Upper lobe of left lung (tissue), 6 donors: ENCODE measurements at places on chromosomes 13 and 19.
A peak's percentile ranks its signal among the peaks of the same experiment; 100 is the strongest.

- peak; percentile 95 for DNase-seq
Measured at GRCh38 chr19:48206397-48207093, 36.1 kb downstream of the ZSWIM9 start.

GRCh38 chr19:31339411-31339810 is 9.8 kb downstream of the TSHZ3 start:
- no peak for DNase-seq

GRCh38 chr13:50866817-50867636 is 23.5 kb upstream of the DLEU7 start:
- no peak for DNase-seq

GRCh38 chr19:54694648-54695047 is 29.6 kb upstream of the KIR3DL3 start:
- no peak for DNase-seq

GRCh38 chr13:62879071-62879470 is 1463.4 kb upstream of the PCDH20 start:
- DNase-seq: no peak

- no peak for DNase-seq
Measured at GRCh38 chr13:59680429-59681024, 483.2 kb downstream of the DIAPH3 start.

DNA sequence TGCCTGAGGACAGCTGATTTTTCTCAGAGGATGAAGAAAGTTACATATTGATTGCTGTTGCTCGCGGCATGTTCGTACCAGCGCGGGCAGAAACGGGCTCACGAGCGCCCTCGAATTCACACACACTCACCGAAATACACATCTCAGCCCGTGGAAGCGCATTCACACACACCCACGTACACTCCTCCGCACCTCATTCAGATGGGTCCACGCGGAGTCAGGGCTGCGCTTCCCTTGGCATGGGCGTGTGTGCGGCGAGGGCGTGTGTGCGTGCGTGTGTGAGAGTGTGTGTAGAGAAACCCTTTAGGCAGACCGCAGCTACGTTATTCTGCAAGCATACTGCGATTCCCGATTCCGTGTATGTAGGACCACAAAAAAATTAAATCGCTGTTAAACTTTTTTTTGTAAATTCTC is 2.1 kb upstream of the PCDH17 start:
- DNase-seq: peak; percentile 69

- DNase-seq: no peak
Measured at GRCh38 chr13:31038834-31039552, 106.5 kb downstream of the TEX26 start.

- no peak for DNase-seq
Measured at GRCh38 chr19:46493236-46494145, 2.2 kb downstream of the PNMA8B start.

DNA sequence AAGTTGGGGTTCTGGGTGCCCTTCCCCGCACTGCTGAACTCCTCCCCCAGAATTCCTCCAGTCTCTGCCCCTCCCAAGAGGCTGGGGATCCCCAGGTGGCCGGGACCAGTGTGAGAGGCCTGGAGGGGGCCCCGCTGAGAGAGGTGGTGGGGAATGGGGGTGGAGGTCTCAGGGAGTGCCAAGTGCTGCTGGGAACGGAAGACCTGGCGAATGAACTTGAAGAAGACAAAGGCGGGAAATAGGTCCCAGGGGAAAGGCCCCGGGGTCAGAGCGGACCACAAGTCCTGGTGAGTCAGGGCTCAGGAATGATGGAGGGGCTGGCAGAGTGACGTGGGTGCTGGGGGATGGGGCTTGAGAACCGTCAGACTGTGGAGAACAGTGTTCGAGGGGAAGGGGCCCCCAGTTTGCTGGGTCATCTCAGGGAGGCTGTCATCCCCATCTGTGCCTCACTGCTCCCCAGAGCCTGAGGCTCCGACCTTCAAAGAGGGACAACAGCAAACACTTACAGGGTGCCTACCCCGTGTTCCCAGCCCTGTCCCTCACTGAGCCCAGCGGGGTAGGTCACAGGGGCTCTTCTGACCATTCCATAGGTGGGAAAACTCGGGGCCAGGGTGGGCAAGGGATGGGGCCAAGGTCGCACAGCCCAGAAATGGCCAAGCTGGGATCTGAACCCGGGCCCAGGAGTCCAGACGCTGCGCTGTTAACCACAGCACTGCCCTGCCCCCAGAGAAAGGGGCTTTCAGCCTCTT is 16.0 kb upstream of the SEMA6B start:
- peak; percentile 36 for DNase-seq

DNA sequence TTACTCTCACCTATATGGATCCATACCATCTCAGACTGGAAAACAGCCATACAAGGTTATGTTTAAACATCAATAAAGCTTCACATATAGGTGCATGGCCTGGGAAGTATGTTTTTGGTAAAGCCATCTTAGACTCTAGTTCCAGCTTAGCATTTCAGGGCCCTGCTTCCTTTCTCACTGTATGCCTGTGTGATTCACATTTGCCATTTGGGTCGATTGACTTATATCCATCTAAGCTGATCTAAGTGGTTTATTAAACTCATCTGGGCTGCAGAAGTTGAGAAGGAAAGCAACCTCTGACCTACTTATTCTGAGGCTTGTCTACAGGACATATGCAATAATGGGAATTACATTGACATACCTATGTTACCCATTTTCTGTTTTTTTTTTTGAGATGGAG is 33.5 kb downstream of the ZNF506 start:
- no peak for DNase-seq

DNA sequence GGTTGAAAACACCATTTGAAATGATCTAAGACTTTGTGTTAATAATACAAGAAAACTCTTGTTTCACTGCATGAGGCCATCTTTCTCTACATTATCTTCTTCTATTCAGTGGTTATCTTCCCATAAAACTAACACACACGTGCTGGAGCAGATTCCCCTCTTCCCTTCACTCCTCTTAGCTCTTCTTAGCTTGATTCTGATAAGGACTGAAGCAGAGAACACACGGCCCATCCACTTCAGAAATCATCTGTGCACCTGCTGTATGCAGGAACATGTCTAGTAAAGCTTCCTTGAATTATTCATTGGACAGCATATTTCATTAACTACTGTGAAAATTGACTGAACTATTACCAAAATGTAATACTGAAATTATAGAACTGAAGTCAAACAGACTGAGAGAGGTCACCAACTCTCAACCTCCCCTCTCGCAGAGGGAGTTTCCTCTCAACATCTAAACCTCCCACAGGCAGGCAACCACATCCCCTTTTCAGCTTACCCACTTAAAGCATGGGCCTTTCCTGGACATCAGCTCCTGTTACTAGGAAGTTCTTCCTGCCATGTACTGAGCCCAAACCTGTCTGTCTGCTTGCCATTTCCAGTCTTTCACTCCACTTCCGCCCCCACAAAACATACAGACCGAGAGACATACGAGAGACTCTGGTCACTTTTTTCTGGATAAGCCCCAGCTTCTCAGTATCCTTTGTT is 113.9 kb downstream of the CRYL1 start:
- no peak for DNase-seq

GRCh38 chr19:35937345-35938281 is 1.4 kb downstream of the LRFN3 start:
- no peak for DNase-seq

GRCh38 chr13:110183910-110184309 is 123.0 kb downstream of the COL4A1 start:
- no peak for DNase-seq

DNA sequence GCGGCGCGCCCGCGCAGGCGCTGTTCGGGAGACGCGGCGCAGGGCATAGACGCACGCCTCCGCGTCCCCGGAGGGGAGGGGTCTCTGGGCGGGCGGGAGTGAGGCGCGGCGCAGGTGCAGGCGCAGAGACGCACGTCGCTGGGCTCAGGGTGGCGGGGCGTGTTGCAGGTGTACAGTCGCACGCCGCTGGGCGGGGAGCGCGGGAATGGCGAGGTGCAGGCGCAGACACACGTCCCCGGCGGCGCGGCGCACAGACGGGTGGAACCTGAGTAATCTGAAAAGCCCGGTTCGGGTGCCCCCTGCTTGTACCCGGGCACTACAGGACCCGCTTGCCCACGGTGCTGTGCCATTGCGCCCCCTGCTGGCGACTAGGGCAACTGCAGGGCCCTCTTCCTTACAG is 44.7 kb downstream of the PLPP2 start:
- peak; percentile 85 for DNase-seq

- no peak for DNase-seq
Measured at GRCh38 chr13:114134111-114134943, 1.9 kb upstream of the RASA3 start.

DNA sequence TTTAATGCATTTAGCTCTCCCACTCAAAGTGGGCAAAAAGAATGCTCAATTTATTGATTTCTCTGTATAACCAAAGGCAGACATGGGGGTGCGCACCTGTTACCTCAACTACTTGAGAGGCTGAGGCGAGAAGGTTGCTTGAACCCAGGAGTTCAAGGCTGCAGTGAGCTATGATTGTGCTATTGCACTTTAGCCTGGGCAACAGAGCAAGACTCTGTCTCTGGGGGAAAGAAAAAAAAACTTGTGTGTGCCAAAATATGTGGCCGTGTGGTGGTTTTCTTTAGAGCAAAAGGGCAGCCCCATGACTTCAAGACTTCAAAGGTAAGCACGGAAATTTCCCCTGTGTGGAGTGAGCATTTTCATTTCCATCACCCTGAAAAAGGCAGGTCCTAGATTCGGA is 81.9 kb downstream of the IPO5 start:
- DNase-seq: no peak

DNA sequence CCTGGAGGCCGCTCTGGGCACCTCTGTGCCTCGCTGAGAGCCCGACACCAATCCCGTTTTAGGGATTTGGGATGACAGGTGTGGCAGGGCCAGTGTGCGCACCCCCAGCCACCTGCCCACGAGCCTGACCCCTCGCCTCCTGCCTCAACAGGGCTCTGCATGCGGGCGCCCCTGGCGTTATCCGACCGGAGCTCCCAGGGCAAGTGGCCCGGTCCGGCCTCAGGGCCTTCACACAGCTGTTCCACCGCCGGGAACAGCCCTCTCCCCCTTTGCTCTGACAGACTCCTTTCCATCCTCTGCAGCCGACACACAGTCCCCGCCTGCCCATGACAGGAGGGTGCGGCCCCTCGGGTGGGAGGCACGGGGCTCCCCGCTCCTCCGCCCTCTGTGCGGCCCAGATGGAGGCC is 7.1 kb upstream of the WDR18 start:
- peak; percentile 73 for DNase-seq

GRCh38 chr19:58196901-58197616 is 14.2 kb downstream of the ZNF274 start:
- no peak for DNase-seq

DNA sequence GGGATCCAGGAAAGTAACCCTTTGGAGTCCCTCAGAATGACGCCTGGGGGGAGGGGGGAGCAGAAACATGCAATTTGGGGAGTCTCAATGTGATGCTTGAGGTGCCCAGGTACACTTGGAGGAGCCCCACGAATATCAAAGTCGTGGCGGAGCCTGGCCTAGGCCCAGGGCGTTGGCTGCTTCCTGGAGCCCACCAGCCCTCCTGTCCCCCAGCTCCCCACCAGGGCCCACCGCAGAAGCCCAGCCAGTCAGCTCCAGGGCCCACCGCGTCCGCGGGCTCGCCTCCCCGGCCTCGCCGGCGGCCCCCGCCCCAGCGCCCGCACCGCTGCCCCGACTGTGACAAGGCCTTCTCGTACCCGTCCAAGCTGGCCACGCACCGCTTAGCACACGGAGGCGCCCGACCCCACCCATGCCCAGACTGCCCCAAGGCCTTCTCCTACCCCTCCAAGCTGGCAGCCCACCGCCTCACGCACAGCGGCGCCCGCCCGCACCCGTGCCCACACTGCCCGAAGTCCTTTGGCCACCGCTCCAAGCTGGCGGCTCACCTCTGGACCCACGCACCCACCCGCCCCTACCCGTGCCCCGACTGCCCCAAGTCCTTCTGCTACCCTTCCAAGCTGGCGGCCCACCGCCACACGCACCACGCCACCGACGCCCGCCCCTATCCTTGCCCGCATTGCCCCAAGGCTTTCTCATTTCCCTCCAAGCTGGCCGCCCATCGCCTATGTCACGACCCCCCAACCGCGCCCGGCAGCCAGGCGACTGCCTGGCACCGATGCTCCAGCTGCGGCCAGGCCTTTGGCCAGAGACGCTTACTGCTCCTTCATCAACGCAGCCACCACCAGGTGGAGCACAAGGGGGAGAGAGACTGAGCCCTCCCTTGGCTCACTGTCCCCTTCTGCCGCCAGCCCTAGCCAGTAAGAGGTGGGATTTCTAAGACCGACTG is 2.1 kb downstream of the ZNF575 start:
- peak; percentile 89 for DNase-seq

- DNase-seq: peak; percentile 27
Measured at GRCh38 chr13:51626749-51627148, 42.5 kb downstream of the WDFY2 start.

- no peak for DNase-seq
Measured at GRCh38 chr19:30694156-30694755, 322.1 kb downstream of the ZNF536 start.

DNA sequence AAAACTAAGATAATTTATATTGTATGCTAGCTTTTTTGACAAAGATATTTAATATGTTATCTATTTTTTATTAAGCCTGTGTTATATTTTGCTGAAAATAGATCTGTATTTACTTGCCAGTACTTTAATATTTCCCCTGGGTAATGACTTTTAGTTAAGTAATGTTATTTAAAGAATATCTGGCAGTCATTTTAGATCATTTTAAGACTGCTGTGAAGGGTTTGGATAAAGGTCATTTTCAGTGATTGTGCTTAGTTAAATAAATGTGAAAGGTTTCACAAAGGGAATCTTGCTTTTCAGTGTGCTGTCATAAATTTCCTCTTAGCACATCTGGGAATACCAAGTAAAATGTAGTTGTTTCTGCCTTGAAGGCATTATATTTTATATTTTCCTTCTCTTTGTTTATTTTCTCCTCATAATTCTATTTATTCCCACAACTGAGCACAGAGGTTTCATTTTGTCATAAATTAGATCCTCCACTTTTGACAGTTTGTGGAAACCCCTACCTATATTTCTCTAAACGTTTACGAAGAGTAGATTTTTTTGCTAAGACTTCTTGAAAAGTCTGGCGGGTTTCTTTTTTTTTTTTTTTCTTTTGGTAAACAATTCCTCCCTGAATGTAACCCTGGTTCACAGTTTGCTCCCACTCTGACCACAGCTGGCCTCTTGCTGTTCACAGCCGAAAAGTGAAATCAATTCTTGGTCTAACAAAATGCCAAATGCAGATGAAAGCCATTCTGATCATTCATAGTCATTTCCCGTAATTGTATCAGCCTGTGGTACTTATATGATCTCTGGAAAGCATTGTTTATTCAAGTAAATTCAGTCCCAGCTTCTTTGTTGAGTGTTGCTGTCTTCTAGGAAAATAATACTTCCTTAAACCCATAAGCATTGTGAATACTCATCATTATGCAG is 87.8 kb downstream of the MAB21L1 start:
- DNase-seq: no peak

GRCh38 chr19:35206379-35206778 is 22.2 kb downstream of the FAM187B start:
- DNase-seq: no peak

DNA sequence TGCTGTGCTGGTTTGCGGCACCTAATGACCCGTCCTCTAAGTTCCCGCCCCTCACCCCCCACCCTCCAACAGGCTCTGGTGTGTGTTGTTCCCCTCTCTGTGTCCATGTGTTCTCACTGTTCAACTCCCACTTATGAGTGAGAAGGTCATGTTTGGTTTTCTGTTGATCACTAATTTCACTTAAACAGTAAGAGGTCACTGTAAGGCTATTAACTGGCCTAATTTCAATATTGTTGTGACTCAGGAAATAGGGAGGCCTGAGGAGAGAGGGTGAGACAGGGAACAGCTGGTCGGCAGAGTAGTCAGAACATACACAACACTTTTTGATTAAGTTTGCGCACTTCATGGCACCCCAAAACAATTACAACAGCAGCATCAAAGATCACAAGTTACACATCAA is 15.6 kb downstream of the TUBGCP3 start:
- DNase-seq: no peak
